ENCODE measurements at places on chromosomes 6 and 20.
A peak's percentile ranks its signal among the peaks of the same experiment; 100 is the strongest.

- no peak for DNase-seq
Measured at GRCh38 chr6:7721649-7722048, 4.2 kb upstream of the BMP6 start.

GRCh38 chr6:150027806-150028565 is 2.7 kb upstream of the RAET1L start:
- no peak for DNase-seq

- peak; percentile 63 for DNase-seq
Measured at GRCh38 chr6:47168180-47168579, 126.0 kb upstream of the ADGRF1 start.

DNA sequence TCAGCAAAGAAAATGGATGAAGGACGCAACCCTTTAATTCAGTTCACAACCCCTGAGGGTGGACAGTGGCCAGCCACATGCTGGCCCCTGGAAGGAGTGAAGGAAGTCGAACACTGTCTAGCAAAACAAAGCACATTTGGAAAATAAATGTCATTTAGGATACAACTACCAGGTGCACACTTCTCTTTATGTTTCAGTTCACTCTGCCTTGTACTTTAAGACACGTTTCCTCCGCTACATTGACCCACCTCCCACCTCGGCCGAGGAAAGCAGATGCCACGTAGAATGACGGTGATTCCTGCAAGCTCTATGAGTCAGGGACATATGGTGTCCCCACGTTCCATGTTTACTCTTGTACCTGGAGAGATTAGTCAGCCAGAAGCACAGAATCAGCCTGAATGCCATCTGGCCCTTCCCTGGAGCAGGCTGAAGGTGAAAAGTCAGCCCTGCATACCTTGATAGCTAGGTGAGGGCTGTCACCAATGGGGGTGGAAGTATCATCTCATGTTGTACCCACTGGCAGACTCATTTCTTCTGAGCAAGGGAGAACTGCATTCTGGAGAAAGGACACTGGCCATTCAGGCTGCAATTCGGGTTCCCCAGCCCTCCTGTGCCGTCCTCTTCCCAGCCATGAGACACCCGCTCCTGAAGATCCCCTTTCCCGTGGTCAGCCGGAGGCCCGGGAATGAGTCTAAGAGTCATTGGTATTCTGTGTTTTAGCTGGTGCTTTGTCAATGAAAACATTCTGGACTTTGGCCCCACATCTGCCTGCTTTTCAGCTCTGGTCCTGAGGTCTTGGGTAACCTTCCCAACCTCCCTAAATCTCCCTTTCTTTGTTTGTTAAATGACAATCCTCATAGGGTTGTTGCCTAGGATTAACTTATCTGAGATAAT is 60.6 kb downstream of the FOXA2 start:
- no peak for DNase-seq

GRCh38 chr6:107523054-107523791 is 33.3 kb downstream of the SOBP start:
- DNase-seq: no peak

DNA sequence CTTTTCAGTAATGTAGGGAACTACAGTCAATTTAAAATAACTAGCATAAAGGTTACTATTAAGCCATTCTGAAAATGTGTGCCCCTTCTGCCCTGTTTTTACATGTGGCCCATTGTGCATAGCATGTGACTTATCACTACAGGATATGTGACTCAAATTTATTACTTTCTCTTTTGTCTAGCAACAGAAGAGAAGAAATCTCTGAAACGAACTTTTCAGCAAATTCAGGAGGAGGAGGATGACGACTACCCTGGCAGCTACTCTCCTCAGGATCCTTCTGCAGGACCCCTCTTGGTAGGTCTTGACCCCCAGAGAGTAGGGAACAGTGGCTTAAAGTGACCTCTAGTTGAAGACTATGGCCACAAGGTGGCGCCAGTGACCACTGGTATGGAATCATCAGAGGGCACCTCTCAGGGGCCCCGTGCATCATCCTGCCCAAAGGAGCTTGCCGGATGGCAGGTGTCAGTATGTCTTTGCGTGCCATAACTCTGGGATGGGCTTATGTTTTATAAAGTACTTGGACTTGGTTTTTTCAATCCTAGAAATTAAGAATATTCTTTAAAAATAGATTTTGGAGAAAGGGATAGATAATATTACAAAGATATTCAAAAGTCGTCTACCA is 23.9 kb downstream of the RPRD1B start:
- peak; percentile 91 for DNase-seq

DNA sequence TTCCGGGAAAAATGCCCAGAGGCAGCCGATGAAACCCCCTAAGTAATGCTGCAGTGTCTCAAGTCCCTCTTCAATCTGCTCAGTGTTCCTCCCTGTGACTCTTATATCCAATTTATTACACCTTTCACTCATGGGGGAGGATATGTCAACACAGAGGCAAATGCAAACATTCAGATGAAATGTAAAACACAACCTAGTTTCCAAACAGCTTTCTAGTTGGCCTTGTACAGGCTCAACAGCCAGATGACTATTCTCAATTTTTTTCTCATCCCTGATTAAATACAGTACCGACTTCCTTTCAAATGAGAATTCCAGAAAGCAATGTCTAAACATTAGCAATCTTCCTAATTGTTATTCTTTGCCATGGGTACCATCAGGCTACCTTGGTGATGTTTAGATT is 65.0 kb downstream of the BLOC1S5 start:
- DNase-seq: no peak

- no peak for DNase-seq
Measured at GRCh38 chr6:62103186-62103859, 182.7 kb downstream of the KHDRBS2 start.

GRCh38 chr6:147618927-147619326 is 110.4 kb downstream of the SAMD5 start:
- no peak for DNase-seq

GRCh38 chr6:91827151-91827550 is 1240.3 kb upstream of the MAP3K7 start:
- no peak for DNase-seq

DNA sequence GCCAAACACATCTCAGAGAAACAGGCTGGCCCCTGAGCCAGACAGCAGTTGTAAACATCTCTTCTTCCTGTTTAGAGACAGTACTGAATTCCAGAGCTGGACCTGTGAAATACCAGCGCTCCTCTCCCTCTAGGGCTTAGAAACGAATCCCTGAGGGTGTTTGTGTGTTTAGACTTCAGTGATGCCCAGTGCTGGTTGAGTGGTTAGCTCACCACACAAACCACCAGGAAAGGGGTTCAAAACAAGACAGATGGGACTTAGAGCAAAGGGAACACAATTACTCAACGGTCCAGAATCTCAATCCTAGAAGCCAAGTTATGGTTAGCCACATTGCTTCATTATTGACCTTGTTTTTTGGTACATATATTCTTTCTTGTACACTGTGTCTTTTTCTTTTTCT is 108.7 kb upstream of the TMEM170B start:
- DNase-seq: no peak

GRCh38 chr6:13099771-13100170 is 228.6 kb downstream of the TBC1D7 start:
- no peak for DNase-seq

DNA sequence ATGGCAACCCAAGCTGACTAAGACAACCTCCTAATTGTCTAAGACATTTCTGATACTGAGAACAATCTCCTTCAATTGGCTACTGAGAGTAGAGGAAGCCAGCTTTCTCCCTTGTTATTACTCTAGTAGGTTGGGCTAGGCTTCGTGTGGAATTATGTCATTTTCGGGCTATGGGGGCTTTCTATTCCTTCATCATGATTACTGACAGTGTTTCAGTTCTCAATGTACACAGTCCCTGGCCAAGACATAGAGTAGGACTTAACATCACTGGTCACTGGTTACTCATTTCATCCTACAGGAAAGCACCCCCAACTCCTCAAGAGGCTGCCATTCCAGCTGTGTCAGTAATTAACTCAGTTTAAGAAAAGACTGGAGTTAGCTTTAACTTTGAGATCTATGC is 100.0 kb downstream of the KIF6 start:
- no peak for DNase-seq

DNA sequence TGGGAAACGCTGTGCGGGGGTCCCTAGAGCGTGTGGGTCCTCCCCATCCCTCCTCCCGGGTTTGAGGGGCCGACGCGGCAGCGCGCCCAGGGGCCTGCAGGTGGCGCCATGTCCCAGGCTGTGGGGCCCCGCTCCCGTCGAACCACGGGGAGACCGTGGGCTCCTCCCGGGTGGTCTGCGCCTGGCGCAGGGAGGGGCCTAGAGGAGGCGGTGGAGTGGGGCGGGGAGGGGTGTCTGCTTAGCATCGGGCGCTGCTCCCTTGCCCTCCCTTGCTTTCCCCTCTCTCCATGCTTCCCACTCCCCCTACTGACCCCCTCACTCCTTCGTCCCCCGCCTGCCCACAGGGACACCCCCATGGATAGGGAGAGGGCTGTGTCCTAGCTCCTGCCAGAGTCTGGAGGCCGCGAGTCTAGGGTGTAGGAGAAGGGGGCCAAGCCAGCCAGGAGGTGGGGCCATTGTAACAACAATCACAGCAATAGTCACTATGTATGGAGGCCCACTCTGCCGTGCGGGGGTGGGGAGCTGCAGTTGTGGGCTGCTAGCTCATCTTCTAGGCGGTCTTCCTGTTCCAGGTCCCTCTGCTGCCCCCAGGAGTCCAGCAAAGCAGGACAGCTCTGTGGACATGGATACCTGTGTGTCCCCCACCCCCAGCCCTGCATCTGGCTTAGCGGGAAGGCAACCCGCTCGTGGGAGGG is 51.7 kb downstream of the CHMP4B start:
- DNase-seq: peak; percentile 61

Data from Right ventricle myocardium superior (tissue), 1 donor.